Stimulated activated CD8-positive, alpha-beta memory T cell treated with anti-CD3 and anti-CD28 coated beads, Interleukin-15, amount 100 ng/mL, for 24 hours (primary cell): ENCODE measurements at places on chromosomes 1 and 21.

GRCh38 chr1:35518183-35518582 lies 39.0 kb downstream of the KIAA0319L start:
- DNase-seq: no peak

DNA sequence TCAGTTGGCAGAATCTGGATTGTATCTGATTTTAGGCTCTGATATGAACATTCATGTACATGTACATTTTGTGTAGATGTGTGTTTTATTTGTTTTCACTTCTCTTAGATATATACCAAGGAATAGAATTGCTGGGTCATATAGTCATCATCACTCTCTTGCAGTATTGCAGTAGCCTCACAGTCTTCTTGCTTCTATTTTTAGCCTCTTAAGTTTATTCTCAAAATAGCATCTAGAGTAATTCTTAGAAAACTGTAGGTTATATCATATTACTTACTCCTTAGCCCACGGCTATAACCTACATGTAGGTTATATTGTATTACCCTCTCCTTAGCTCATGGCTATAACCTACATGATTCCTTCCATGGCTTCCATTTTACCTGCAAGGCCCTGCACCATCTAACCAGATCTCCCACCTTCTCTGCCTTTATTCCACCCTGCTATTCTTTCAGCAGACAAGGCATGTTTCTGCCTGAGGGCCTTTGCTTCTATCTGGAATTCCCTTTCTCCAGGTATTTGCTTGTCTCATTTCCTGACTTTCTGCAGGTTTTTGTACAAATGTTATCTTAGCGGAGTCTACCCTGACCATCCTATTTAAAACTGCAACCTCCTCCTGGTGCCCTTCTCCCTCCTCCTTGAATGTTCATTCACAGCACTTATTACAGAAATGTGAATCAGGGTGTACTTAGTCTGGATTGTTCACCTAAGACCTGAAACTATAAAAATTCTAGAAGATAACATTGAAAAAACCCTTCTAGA lies 109.0 kb upstream of the ETV3 start:
- DNase-seq: no peak

DNA sequence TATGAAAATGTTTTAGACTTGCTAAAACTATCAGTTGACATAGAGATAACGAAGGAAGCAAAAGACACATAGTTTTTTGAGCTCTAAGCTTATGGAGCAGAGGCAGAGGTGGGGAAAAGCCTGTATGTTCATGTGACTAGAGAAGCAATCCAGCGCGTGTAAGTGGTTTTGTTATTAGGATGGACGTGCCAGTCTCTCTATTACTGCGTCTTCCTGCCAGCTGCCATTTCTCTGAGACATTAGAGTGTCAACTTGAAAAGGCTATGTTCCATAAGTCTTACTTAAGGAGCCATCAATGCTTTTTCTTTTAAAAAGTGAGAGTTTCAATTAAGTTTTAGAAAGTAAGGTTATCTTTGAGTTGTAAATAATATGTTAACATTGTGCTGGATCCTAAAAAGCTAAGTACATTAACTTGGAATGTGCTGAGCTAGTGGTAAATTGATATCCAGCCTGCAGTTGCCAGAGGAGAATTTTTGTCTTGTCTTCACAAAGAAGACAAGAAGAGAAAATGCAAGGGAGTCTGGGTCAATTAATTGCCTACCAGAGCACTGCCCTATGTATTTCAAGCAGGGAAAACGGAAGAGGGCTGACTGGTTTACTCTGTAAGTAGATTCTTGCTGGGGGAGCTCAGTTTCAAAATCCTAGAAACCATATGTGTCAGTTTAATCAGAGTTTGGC lies 161.8 kb upstream of the B3GALT2 start:
- DNase-seq: no peak

GRCh38 chr1:243411472-243411871 lies 155.6 kb downstream of the SDCCAG8 start:
- no peak for DNase-seq

DNA sequence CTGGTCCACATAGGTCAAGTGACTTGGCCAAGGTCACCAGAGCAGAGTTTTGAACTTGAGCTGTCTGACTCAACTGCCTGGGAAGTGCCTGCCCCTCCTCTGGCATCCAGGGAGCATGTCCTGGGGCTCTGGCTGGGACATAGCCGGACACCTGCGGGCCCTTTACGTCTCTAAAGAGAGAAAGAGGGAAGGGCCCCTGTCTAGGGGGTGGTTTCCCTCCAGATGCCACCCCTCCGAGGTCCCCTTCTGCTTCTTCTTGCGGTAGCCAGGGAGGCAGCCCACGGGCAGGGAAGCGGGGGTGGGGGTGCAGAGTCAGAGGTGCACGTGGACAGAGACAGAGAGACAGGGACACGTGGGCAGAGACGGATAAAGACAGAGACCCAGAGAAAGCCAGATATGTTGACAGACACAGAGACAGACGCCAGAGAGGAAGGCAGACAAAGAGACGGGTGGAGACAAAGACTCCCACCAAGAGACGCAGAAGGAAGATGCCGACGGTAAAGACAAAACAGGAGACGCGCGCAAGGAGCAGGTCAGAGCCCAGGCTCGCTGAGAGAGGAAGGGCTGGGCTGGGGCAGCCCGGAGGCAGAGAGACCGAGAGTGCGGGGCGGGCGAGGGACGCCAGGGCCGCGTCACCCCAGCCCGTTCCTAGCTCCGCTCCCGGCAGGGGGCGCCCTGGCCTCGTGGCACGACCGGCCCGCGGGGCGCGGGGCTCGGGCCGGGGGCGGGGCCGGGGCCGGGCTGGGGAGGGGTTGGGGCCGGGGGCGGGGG lies 458 bp upstream of the ALPL start:
- peak; percentile 55 for DNase-seq

- no peak for DNase-seq
Observed at GRCh38 chr1:202998836-202999750, 8.1 kb upstream of the TMEM183A start.

DNA sequence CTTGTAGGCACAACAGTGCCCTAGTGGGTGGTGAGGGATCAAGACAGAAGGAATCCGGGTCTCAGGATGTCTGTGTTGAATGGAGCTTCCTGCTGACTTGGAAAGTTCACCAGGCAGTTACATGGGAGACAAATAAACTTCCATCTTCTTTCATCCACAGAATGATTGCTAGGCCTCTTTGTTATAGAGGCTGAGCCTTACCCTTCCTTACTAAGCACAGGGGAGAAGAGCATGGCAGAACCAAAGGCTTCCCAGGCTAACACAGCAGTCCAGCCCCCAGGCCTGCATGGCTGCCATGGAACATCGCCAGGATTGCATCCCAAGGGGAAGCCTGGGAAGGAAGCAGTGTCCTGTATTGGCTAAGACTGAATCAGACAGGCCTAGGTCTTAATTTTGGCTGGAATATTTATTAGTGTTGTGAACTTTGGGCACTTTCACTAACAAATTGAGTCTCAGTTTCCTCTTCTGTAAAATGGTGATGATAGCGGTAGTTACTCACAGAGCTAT lies 18.7 kb downstream of the HEYL start:
- no peak for DNase-seq

- no peak for DNase-seq
Observed at GRCh38 chr21:14750041-14750440, 203.9 kb upstream of the SAMSN1 start.

- DNase-seq: no peak
Observed at GRCh38 chr21:31351960-31352359, 7.9 kb upstream of the TIAM1 start.

- no peak for DNase-seq
Observed at GRCh38 chr1:183609759-183610452, 19.6 kb upstream of the NCF2 start.

DNA sequence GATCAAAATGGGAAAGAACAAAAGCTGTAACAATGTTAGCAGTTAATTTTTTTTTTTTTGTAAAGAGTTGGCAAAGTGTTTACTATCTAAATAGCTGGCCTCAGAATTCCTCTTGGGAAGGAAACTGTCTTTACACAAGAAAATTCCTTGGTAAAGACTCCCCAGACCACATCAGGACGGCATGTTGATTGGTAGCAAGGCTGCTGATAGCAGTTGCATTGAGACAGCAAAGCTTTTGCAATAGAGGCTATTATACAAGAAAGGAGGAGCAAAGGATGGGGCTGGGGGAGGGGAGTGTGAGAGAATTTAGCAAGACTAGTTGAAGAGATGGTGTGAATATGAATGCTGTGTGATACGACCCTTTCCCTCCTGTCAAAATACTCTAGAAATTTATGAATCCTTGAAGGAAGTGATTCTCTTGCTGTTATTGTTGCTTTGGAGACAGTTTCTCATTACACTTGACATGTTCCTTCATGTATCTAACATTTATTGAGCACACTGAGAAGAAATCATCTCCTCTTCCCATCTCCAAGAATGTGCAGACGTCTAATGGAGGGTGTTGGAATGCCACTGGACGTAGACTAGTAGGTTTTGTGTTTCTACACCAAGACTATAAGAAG lies 355.6 kb downstream of the SIPA1L2 start:
- no peak for DNase-seq

GRCh38 chr1:25022361-25023189 lies 92.5 kb upstream of the RUNX3 start:
- peak; percentile 69 for DNase-seq

DNA sequence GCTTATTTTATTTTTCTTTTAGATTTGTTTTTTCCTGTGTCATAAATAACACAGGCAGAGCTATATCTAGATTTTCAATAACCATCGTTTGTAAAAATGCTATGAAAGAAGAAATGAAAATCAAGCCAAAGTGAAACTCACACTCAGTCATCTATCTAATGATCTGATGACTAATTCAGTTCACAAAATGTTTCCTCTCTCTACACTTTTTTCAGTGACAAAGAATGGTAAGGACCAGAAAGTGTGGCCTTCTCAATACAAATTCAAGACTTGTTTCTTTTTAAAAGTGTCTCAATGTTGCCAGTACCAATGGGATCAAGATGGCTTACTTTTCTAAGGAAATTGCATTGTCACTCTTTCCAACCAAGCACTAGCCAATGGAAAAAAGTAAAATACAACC lies 282.8 kb upstream of the PKN2 start:
- DNase-seq: no peak

DNA sequence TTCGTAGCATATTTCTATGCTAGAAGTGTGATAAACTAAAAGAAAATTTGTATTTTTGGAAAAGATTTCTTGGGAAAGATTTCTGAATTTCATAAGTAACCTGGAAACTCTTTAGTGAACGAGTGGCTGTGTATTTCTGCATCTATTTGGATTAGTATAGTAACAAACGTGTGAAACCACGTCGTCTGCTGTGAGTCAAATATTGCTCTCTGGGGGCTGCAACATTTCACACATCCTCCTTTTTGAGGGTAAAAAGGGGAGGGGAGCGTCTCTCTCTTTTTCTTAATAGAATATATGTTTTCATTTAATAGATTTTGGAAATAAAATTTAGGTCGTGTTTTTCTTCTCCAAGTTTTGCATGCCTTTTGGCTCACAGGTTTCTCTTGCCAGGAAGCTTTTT lies 44.8 kb downstream of the LHX9 start:
- no peak for DNase-seq

DNA sequence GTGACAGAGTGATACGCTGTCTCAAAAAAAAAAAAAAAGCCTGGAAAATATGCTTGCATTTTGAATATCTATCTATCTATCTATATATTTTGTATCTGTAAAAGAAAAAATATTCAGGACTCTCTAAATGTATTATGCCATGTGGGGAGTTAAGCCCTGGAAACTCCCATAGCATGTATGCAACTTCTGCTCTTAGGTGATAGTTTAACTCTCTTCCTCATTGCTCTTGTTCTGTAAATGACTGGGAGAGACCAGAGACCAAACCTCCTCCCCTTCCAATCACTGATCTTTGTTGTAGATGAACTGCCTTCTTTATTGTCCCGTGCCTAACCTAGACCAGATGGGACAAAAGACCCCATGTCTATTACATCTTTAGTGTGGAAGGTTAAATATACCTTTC lies 37.6 kb upstream of the CAMTA1 start:
- DNase-seq: no peak

- no peak for DNase-seq
Observed at GRCh38 chr1:116721039-116721405, 33.2 kb upstream of the CD2 start.

DNA sequence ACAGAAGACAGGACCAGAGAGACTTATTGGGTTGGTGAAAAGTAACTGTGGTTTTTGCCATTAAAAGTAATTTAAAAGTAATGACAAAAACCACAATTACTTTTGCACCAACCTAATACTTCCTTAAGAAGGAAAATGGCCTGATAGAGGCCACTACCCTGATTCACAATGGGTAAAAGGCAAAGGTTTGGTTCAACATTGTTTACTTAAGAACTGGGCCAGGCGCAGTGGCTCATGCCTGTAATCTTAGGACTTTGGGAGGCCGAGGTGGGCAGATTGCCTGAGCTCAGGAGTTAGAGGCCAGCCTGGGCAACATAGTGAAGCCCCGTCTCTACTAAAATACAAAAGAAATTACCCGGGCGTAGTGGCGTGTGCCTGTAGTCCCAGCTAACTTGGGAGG lies 48.2 kb upstream of the RCOR3 start:
- DNase-seq: no peak

- no peak for DNase-seq
Observed at GRCh38 chr1:63864224-63864641, 90.4 kb downstream of the ROR1 start.

- DNase-seq: no peak
Observed at GRCh38 chr21:15063081-15063813, 1.6 kb downstream of the NRIP1 start.

DNA sequence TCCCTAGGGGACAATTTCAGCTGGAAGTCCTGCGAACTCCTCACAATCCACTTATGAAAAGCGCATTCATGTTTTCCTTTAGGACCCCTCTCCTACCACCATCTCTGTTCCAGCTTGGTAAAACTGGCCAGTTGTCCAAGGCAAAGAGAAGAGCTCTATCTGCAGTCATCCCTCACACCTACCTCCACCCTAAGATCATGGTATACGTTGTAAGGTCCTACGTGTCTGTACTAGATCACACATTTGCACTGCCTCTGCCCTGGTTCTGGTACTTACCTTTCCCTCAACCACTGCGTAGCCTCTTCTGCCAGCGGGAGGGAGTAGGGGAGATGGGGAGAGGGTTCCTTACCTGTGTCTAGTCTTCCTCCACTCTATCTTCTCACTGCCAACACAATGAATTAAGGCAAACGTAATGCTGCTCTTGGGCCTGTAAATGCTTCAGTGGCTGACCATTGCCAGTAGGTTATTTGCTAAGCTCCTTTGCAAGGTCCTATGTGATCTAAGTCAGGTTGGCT lies 739 bp upstream of the NUP133 start:
- no peak for DNase-seq

DNA sequence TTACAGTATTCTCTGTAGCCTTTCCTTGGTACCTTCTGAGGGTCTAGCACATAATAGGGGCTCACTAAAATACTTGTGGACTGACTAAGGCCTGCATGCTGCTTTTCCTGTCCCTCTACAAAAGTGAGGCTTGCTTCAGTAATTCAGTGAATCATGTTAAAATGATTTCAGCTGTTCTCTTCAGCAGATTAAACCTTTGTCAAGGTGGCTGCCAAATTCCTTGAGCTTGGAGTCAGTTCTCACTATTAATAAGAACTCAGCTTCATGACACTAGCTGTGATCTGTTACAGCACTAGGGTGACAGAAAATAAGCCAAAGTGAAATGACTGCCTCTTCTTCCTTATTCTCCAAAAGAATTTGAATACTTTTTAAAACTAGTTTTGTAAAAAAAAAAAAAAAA lies 128.8 kb downstream of the KCNN3 start:
- no peak for DNase-seq
